ENCODE measurements at places on chromosomes 16 and 17.

GRCh38 chr17:81154961-81155360 lies 10.3 kb upstream of the PVALEF start:
- no peak for DNase-seq

DNA sequence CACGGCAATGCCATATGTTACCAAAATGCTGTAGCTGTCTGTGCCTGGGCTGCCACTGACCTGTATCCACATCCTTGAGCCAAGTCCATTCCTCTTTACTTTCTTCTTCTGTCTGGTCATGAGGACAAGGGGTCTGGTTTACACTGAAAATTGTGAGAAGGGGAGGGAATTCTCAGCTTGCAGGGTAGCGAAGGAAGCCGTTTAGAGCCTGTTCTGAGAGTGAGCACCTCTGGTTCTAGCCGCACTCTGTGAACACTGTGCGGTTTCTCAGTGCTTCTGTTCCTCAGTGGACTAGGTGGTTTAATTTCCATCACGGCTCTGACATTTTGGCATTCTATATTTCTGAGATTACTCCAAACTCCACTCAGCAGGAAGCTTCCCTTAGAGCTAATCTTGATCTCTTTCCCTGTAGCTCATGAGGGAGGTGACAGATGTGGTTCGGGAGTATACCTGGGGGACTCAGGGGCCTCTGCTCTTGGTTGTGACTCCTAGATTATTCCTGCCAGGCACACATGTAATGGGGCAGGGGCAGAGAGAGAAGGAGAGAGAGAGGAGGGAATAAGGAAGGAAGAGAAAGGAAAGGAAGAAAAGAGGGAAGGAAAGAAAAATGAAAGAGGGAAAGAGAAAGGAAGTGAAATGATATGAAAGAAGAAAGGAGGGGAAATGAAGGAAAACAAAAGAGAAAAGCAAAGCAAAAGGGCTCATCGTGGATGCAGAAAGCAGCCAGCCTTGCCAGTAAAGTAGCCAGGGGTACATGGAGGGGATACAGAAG lies 14.2 kb upstream of the TBX21 start:
- no peak for DNase-seq

GRCh38 chr16:82735186-82735585 lies 108.4 kb downstream of the CDH13 start:
- DNase-seq = no peak

DNA sequence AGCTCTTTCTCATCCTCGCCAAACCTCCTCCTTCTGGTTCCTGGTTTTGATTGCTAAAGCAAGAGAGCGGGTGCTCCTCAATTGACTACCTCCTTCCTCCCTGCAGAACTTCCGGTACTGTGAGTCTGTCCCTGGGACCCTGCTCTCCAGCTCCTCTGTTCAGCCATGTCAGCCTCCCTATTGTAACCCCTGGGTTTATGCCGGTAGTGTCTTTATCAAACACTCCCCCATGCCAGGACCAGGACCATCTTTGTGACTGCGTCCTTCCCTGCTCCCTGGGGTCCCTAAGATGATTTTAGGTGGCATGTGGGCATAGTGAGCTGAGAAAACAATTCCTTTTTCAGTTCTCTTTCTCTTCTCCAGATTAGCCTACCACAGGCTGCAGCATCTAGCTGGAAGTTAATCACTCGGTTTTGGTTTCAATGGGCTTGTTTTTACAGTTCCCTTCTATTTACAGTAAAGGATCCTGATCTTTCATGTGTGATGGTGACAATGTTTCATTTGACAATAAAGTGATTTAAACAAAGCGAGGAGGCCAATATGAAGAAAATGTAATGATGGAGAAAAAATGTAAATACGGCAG lies 27.7 kb upstream of the IL21R start:
- no peak for DNase-seq

- no peak for DNase-seq
These were observed 25.3 kb downstream of the CACNG3 start for GRCh38 chr16:24281466-24281865.

Measured in effector CD8-positive, alpha-beta T cell (primary cell).